ENCODE measurements at places on chromosomes 2 and 18. TPM values are rescaled to one million over a fixed set of nuclear protein-coding genes. Genes with fewer than 3 reads are reported as not detected.

- no peak for DNase-seq
Observed at GRCh38 chr2:24494410-24494809, 3.4 kb downstream of the NCOA1 start.

DNA sequence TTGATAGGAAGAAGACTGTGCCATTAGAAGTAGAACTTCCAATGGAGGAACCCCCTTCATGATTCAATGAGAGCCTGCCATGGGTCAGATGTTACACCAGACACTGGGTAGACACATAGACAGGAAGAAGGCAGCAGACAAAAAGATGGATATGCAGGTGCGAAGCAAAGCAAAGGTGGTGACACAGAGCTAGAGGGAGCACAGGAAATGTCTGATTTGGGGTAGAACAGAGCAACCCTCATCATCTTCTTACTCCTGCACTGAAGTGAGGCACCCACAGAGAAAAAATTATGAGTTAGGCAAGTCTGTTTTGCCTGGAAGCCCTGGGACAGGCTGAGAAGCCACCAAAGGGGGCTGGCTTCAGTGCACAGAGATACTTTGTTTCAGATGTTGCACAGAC, 240.2 kb downstream of the ANAPC1 start:
- no peak for DNase-seq

- no peak for DNase-seq
Observed at GRCh38 chr2:102025583-102026267, 34.0 kb downstream of the IL1R2 start.

DNA sequence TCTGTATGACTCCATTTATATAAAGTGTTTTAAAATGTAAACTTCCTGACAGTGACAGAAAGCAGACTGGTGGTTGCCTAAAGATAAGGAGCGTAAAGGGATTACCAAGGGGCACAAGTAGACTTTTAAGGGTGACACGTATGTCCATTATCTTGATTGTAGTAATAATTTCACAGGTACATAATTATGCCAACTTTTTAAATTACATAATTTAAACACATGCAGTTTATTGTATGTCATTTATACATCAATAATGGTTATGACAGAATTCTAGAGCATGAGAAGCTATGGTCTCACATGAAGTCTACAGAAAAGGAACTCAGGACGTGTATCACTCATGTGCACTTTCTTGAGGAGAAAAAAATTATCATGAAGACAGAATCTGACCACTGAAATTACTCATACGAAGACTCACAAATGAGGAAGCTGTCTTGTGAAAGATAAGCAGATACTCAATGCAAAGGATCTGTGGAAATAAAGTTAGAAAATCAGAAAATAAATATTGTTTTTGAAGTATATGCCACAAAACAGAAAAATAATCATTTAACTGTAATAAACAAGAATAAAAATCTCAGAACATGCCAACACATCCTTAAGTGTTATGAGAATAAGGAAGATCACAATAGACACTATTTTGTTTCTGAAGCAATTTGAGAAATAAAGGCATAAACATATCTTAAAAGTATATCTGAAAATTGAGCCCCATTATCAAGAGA, 84.4 kb downstream of the TMEM131 start:
- DNase-seq: no peak

DNA sequence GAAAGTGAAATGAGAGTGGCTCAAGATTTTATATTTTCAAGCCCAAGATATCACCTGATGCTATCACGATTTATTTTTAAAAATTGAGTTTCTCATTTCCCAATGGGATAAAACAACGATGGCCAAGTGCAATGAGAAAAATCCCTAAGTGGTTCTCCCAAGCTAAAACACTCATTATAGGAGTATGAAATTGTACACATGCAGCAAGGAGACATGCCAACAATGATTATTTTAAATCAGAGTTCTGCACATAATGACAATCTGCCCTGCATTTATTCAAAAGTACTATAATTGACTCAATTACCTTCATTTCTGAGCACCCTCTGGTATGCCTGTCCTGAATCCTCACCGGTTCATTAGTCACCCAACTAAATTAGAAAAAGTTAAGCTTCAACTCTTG, 12.7 kb downstream of the CYTIP start:
- DNase-seq: no peak

The RSAD2 gene
- total RNA-seq: 0.33 TPM

The EML6 gene
- 1.9 TPM for total RNA-seq

DNA sequence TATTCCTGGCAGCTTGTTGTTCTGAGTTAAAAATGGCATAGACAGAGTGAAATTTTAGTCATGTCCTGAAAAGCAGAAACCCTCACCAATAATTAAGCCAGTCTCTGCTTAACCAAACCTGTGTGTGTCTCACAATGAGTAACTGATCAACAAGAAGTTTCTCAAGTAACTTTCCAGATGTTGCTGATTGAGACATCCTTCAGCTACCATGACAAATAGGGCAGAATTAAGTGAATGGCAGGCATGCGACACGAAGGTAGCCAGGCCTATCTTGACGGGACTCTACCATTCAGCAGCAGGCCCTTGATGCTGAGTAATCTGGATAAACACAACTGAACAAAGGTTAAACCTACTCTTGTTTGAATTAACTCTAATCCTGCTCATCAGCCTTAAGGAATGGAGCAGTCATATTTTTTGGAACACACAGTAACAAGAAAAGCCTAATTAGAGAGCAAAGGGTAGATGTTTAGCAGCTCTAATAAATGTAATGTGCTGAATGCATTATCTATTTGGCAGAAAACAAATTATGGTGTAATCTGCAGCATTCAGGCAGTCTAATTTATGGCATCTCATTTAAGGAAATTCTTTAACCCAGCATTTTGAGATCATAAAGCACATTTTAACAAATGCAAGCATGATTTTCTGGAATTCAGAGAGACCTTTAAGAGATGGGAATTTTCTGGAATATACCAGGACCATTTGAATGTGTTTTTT, 159.5 kb upstream of the EPHA4 start:
- no peak for DNase-seq

DNA sequence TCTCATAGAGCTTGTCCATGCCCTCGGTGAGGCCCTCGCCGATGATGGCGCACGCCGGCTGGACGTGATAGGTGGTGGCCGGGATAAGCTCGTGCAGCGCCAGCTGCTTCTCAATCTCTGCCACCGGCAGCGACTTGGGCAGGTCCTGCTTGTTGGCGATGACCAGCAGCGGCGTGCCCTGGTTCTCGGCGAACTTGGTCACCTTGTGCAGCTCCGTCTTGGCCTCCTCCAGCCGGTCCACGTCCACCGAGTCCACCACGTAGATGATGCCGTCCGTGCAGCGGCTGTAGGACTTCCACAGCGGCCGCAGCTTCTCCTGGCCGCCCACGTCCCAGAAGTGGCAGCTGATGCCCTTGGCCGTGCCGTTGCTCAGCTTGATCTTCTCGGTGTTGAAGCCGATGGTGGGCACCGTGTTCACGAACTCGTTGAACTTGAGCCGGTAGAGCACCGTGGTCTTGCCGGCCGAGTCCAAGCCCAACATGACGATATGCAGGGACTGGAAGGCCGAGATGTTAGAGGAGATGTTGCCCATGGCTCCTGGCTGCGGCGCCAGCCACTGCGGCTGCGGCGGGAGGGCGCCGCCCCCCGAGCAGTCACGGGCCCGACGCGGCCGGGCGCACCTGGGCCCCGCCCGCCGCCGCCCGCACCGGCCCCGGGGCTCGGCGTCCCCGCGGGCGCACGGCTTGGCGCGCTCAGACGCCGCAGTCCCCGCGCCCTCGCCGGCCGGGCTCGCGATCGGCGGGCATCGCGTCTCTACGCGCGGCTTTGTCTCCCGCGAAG, 636 bp downstream of the ARL4C start:
- no peak for DNase-seq

- DNase-seq: no peak
Observed at GRCh38 chr18:77969972-77970371, 720.3 kb downstream of the GALR1 start.

DNA sequence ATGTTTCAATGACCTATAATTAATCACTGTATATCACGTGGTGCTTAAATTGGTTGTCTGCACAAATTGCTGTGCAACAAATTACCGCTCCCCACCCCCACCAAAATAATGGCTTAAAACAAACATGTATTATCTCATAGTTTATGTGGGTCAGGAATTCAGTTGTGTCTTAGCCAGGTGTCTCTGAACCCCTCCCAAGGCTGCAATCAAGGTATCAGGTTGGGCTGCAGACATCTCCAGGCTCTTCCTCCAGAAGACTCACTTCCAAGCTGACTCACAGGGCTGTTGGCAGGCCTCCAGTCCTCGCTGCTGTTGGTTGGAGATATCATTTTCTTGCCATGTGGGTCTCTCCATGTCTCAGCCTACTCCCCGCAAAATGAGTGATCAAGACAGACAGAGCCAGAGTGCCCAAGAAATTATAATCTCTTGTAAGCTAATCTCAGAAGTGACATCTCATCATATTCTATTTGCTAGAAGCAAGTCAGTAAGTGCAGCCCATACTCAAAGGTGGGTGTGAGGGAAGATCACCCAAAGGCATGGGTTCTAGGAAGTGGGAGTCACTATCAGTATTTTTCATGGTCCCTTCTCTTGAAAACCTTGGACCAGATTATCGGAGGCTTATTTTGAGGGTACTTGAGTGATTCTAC, 38.4 kb downstream of the SPC25 start:
- DNase-seq: no peak

GRCh38 chr2:168120310-168120709, 127.1 kb downstream of the STK39 start:
- DNase-seq: no peak

GRCh38 chr2:75054296-75054695, 95.9 kb downstream of the POLE4 start:
- no peak for DNase-seq

DNA sequence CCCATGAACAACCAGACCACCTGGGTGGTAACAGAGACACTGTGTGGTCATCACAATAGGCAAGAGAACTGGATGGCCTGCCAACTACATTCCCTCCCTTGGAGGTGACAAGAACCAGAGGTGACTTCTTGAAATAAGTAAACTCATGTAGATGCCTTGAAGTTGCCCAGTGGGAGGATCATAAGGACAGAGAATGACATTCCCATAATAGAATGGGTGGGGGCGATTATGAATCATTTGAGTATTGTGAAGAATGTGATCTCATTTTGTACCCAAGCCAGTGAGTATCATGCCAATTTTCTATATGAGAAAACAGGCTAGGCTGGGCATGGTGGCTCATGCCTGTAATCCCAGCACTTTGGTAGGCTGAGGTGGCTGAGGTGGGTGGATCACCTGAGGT, 211.4 kb upstream of the GYPC start:
- no peak for DNase-seq

GRCh38 chr18:79429785-79430281, 34.1 kb downstream of the NFATC1 start:
- no peak for DNase-seq

DNA sequence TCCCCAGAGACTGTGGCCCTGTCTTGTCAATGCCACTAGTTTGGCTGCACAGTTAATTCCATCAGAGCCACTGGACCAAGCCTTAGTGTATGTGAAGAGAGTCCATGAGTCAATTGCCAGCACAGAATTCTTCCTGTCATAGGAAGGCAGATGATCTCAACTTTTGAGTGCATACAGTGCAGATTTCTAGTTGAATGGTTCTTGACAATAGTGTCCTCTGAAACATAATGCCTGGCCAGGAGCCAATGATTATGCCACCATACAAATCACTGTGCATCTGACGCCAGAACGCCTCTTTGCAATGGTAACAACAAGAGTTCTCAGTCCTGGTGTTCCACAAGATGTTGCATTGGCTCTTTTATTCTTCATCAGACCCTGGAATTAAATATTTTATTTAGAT, 7.1 kb downstream of the NEUROD1 start:
- no peak for DNase-seq

DNA sequence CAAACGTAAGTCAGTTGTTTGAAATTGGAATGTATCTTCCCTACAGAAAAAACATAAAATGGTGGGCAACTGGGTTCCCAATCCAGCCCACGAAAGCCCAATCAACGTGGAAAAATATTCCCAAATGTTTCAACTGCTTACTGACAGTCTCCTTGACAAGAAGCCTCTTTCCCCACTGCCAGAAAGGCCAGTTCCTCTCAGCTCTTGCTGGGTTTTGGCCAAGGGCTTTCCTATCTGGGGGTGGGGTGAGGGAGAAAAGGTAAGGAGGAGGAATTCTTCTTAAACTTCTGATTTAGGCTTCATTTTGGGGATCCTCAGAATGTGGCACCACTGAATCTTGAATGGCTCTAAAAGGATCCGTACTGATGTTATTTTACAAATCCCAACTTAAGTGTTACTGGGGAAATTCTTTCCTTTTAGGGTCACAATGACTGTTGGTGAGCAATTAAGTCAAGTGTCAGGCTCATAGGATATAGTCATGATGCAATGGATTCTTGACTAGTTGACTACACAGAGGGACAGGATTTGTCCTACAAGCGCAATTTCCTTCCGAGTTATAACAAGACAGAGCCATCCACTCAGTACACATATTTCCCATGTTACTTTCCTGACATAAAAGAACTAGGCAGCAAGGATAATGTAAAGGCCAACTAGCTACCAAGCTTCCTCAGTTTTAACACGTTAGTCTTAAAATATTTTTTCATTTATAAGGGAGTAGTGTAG, 73.6 kb downstream of the SPRED2 start:
- DNase-seq: no peak

The CIB4 gene
- not detected for total RNA-seq

The NAT8 gene
- total RNA-seq: not detected

- no peak for DNase-seq
Observed at GRCh38 chr18:2330764-2331163, 240.5 kb downstream of the METTL4 start.

The KIF5C gene
- 6.2 TPM for total RNA-seq

The CPO gene
- 0.66 TPM for total RNA-seq

- DNase-seq: no peak
Observed at GRCh38 chr2:22221006-22221405, 1097.2 kb downstream of the TDRD15 start.

The TUBA3E gene
- not detected for total RNA-seq

DNA sequence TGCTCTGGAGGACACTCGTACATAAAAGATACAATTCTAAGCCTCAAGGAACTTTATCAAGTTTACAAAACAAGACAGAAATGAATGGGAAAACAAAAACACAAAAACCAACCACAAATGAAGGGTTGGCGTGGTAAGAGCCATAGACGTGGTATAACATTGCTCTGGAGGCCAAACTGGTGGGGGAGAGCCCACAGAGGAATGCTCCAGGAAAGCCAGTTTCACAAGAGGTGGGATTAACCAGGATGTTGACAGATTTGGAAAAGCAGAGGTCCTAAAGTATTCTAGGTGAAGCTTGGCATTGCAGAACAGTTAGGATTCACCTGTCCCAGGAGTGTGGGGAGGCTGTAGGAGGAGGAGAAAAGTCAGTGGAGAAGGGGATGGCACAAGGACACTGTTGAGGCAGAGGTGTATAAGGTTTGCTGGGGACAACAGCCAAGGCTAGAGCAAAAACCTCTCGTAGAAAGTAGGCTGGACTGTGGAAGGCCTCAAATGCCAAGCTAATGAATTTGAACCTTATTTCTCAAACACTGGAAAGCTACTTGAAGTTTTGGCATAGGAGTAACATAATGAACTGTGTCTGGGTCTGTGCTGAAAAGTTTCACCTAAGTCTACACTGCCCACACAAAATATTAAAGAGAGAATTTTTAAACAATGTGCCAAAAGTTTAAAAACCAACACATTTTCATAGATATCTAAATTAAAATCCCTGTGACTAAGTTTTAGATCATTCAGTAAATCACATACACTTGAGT, 135.1 kb downstream of the THADA start:
- DNase-seq: no peak

The ALMS1 gene
- total RNA-seq: 40.6 TPM

The AGXT gene
- not detected for total RNA-seq

The MOGAT1 gene
- total RNA-seq: not detected

The TXNDC2 gene
- total RNA-seq: not detected

The DSG4 gene
- total RNA-seq: not detected
